Type B pancreatic cell (in vitro differentiated cells): ENCODE measurements at places on chromosomes 3 and 15. TPM values are rescaled to one million over a fixed set of nuclear protein-coding genes. Genes with fewer than 3 reads are reported as not detected.

- no peak for DNase-seq
These were observed 78.7 kb upstream of the MME start for GRCh38 chr3:155001289-155002010.

- DNase-seq = no peak
These were observed 13.2 kb downstream of the IL1RAP start for GRCh38 chr3:190526787-190527762.

DNA sequence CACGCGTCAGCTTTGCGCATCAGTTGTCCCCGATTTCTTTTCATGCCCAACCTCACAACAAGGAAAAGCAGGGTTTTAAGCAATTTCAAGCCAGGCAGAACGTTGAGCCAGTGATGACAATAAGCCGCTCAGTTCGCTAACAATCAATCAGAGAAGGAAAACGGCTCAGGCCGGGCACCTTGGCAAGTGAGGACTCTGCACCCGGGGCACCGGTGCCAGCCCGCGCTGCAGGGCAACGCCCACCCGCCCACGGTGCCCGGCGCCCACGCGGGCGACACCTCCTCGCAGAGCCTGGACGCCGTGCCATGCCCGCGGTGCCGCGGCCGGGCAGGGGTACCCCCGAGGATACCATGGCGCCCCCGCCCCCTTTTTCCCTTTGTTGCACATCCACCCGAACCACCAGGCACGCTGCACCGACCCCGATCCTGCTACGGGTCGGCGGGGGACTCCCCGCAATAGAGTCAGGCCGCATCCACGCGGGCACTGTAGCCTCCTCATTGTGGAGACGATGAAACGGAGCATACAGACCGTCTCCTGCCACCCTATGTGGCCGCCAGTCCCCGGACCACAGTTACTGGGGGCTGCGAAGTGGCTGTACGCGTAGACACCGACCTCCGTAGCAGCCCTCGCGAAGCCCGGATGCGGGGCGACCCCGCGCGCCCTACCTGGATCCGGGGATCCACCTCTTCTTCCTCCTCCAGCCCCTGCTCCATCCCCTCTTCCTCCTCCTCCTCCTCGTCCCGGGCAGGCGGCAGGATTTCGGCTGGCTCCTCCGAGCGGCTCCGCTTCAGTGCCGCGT lies 581 bp downstream of the SH3BP5 start:
- peak; percentile 75 for DNase-seq

- no peak for DNase-seq
These were observed 38.9 kb upstream of the CLRN1 start for GRCh38 chr3:151011427-151011826.

DNA sequence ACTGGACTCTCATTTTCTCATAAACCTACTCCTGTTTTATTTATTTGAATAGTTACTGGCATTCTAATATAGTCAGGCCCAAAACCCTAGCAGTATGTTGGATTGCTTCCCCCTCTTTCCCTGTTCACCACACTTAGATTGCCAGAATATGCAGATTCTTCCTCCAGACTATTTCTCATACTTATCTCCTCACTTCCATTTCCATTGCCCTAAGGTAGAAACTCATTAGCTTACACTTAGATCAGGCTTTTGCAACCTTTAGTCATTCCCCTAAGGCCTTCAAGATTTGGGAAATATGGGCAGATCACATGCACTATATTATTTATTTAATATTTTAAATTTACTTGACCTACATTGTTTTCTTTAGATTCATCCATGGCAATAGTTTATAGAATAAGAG lies 98.9 kb downstream of the MEIS2 start:
- no peak for DNase-seq

The NPAP1 gene
- 0.12 and 0.17 TPM in 2 replicates for total RNA-seq

The PTX3 gene
- 1.7 and 42.2 TPM in 2 replicates for total RNA-seq

The SPATA12 gene
- not detected in 2 replicates for total RNA-seq
